ENCODE measurements at places on chromosomes 16 and 17. TPM values are rescaled to one million over a fixed set of nuclear protein-coding genes. Genes with fewer than 3 reads are reported as not detected.

GRCh38 chr17:64384253-64385186 lies 6.1 kb downstream of the PECAM1 start:
- DNase-seq, result no peak
- H3K27ac ChIP-seq, result peak overlapping the region; percentile 90
- H3K27me3 ChIP-seq, result no peaks in the 10 kb centered on the region

GRCh38 chr17:395179-395578 lies 42.6 kb upstream of the RPH3AL start:
- no peak overlapping the region for H3K27ac ChIP-seq
- H3K4me3 ChIP-seq, result no peak overlapping the region
- no peaks in the 10 kb centered on the region for H3K36me3 ChIP-seq
- H3K27me3 ChIP-seq, result peaks cover under 1% of the 10 kb centered on the region
- DNase-seq, result no peak
- peaks cover 11% of the 10 kb centered on the region for H3K4me1 ChIP-seq

GRCh38 chr17:45316434-45317110 lies at the start of gene MAP3K14:
TSS of gene MAP3K14 (minus strand) at chr17:45317020. CDS start at chr17:45290745, 26,275 bp downstream.
- peak within 1 kb of the TSS; percentile 97 for H3K27ac ChIP-seq
- peak within 1 kb of the TSS; percentile 90 for H3K4me3 ChIP-seq
- H3K4me1 ChIP-seq, result peaks cover 75% of the 10 kb centered on the region
- DNase-seq, result peak; percentile 80
- no peaks in the 10 kb centered on the region for H3K36me3 ChIP-seq
- H3K27me3 ChIP-seq, result no peaks in the 10 kb centered on the region

GRCh38 chr17:17823433-17824118 lies 13.2 kb downstream of the SREBF1 start:
- peaks cover 21% of the 10 kb centered on the region for H3K36me3 ChIP-seq
- peak overlapping the region; percentile 71 for H3K4me3 ChIP-seq
- H3K27me3 ChIP-seq, result no peaks in the 10 kb centered on the region
- H3K27ac ChIP-seq, result peak overlapping the region; percentile 91
- H3K4me1 ChIP-seq, result peaks cover 80% of the 10 kb centered on the region

- H3K27ac ChIP-seq, result no peak overlapping the region
- peaks cover 18% of the 10 kb centered on the region for H3K4me1 ChIP-seq
- H3K4me3 ChIP-seq, result no peak overlapping the region
- no peaks in the 10 kb centered on the region for H3K36me3 ChIP-seq
These were observed 4.9 kb downstream of the SDK2 start for GRCh38 chr17:73639322-73639721.

DNA sequence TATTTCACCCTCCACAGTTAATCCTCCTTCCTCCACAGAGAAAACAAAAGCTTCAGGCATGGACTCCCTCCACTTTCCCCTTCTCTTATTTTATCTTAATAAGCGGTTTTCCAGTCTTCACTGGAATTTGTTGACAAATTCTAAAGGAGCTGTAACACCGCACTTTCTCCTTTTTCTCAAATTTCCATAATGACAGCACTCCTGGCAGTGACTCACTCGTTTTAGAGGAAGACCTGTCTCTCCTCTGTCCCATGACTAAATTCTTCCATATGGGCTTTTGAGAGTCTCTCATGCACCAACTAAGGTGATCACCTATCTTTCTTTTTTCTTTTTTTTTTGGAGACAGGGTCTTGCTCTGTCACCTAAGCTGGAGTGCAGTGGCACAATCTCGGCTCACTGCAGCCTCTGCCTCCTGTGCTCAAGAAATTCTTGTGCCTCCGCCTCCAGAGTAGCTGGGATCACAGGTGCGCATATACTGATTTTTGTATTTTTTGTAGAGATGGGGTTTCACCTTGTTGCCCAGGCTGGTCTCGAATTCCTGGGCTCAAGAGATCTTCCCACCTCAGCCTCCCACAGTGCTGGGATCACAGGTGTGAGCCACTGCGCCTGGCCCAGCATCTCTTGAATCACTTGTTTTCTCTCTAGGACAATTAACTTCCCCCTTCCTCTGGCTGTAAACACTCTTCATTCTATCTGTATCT lies 7.7 kb downstream of the ITGAM start:
- no peak overlapping the region for H3K4me3 ChIP-seq
- no peaks in the 10 kb centered on the region for H3K4me1 ChIP-seq
- DNase-seq, result no peak
- H3K27me3 ChIP-seq, result peaks cover 79% of the 10 kb centered on the region
- no peaks in the 10 kb centered on the region for H3K36me3 ChIP-seq

The FBXO39 gene
- total RNA-seq, result not detected
